GF-D8 (cell line): ENCODE measurements at places on chromosomes 13 and 19.

DNA sequence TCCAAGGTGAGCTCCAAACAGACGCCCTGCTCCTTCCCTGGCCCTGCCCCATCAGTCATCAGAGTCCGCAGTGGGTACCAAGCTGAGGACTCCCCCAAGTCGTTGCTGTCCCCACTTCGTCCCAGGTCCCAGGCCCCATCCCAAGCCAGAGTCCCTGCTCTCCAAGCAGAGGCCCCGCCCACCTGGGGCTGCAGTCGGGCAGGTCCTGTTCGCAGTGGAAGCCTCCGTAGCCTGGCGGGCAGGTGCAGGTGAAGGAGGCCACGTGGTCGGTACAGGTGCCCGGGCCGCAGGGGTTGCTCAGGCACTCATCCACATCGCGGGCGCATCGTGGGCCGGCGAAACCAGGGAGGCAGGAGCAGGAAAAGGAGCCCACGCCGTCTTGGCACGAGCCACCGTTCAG lies 19.4 kb downstream of the NOTCH3 start:
- no peak for DNase-seq

- DNase-seq, result no peak
These were observed at the start of gene ITGBL1 for GRCh38 chr13:101452519-101453485. Gene ITGBL1 (plus strand): TSS chr13:101452675. CDS start chr13:101452834, 159 bp downstream.

DNA sequence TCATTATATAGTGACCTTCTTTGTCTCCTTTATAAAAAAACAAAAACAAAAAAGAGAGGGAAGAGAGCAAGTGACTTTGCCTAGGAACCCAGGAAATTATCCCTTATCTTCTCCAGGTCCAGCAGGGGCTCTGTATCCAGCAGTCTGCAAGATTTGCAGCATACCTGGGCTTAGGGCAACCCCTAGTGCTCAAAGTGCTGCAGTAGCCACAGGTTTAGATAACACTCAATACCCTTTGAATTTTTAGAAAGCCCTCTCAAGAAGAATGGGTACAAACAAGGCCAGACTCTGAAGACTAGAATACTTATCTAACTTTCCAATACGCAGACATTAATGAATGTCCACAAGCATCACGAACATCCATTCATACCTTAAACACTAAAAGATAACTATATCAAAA lies 43.2 kb downstream of the CCNA1 start:
- DNase-seq, result no peak

DNA sequence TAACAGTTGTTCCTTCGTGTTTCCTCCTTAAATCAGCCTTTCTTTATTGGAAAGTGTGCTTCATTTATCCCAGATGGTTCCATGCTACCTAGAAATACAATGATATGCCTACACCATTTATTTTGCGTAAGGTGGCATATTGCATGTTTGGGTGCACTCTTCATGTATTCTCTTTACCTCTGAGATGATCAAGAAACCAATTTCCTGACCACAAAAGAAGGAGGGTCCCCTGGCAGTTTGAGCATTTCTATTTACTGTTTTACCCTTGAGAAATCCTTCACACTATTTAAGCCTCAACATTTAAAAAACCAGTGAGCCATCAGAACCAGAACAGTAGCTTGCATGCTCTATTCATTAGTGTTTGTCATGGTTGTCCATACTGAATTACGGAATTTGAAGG lies 354.0 kb downstream of the MTUS2 start:
- DNase-seq, result no peak

GRCh38 chr13:39025433-39025839 lies 12.5 kb downstream of the PROSER1 start:
- no peak for DNase-seq

DNA sequence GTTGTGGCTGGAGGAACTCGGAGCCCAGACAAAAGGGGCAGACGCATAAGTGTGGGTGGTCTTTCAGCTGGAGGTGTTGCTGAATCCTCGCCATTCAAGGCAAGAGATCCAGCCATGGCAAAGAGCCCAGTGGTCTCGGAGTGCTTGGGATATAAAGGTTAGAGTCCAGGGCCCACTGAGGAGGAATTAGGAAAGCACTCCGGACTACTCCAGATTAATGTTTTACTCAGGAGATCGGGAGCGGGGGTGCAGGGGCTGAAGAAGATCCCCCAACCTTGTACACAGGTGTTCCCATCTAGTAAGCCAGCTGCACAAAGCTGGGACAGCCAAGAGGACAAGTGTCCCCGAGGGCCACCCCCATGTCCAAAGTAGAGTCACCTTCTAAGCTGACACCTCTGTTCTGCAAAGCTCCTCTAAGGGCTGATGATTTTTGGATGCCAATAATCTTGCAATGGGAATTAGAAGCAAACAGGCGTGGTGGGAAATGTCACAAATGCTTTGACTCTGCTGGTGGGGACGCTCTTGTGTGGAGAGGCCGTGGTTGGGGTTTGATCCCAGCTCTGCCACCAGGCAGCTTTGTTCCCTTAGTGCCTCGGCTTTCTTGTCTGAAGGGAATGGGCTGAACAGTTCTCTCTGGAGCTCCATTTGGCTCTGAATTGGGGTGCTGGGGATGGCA lies 194.3 kb upstream of the SOX1 start:
- DNase-seq, result no peak

- DNase-seq, result no peak
These were observed 18.2 kb downstream of the FGF9 start for GRCh38 chr13:21689097-21689496.

DNA sequence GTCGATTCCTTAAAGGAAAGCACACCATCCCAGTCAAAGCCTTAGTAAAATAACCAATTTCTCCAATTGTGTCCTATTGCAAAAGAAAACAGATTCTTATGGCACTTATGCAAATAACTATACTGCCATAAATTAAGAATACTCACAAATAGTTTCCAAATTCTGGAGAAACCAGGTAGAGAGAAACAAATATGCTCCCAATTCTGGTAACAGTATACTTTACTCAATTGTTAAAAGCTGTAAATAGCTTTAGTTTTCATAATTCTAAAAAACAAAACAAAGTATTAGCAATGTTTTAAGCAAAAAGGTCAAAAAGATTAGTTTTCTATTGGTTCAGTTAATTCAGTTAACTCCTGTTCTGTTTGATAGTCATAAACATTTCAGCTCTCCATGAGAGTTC lies 18.2 kb upstream of the UBAC2 start:
- DNase-seq, result no peak

GRCh38 chr13:61531383-61532065 lies 115.9 kb upstream of the PCDH20 start:
- DNase-seq, result no peak
